ENCODE measurements at places on chromosomes 12 and 14.

- no peak for DNase-seq
Measured at GRCh38 chr14:70045844-70046535, 142.8 kb downstream of the SLC8A3 start.

GRCh38 chr12:103642240-103642864 is 55.3 kb downstream of the STAB2 start:
- DNase-seq: no peak

- DNase-seq: no peak
Measured at GRCh38 chr14:85416771-85417170, 113.2 kb upstream of the FLRT2 start.

DNA sequence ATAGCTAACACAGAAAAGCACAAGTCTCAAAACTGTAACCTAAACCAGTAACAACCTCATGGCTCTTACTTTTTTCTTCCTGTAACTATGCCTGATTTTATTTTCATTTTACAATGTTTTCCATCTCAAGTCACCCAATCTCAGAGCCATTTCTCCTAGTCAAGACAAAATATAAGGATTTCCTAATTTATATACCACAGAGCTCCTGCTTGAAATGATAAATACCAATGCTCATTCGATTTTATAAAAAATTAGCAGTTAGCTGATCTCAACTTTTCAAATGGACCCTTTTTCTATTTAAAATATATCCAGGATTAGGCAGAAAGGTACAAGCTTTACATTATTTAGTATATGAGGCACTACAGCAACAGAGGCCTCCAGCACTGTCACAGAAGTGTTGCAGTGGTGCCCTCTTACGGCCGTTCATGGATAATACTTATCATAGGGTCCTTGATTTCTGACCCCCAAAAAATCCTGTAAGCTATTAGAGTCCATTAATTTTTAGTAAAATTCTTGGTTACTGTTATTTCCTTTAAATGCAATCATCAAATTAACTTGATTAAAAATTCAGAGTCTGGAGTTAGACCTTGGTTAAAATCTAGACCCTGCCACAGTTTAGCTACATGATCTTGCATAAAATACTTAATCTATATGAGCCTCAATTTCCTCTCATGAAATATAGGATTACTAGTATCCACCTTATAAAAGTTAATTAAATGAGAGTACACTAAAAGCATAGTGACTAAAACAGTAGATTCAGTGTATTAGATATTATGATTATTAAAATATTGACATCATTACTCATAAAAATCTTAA is 68.3 kb downstream of the SEC23A start:
- DNase-seq: no peak

GRCh38 chr14:67071506-67071905 is 117.7 kb upstream of the GARIN2 start:
- DNase-seq: no peak

- DNase-seq: no peak
Measured at GRCh38 chr12:70052476-70052875, 190.8 kb upstream of the CNOT2 start.

- DNase-seq: no peak
Measured at GRCh38 chr12:58420503-58420902, 479.1 kb downstream of the ATP23 start.

DNA sequence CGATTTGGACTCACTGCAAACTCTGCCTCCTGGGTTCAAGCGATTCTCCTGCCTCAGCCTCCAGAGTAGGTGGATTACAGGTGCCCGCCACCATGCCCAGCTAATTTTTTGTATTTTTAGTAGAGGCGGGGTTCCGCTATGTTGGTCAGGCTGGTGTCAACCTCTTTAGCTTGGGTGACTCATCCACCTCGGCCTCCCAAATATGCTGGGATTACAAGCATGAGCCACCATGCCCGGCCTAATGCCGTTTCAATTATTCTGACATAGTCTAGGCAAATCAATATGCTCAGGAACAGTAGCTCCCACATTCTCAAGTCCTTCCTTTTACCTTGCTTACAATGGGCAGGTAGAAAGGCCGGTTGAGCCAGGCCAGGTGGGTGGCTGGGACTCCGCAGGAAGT is 82.0 kb upstream of the EEA1 start:
- no peak for DNase-seq

DNA sequence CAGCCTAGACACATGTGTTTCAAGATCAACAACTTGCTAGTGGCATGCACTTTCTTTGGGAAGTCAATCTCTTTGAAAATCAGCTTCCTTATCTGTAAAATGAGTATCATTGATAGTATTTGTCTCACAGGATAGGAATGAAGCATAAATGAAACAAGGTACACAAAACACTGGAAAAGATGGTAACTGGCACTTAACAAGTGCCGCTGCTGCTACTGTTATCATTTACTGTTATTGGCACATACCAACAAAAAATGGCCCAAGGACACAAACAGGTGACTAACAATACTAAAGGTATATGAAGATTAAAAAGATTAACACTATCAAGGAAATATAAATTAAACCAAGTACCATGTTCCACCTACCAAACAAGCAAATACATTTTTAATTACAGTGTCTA is 20.9 kb downstream of the HNRNPC start:
- no peak for DNase-seq

All from activated CD8-positive, alpha-beta memory T cell treated with anti-CD3 and anti-CD28 coated beads for 1 hour (primary cell).